ENCODE measurements at places on chromosomes 3 and 15. TPM values are rescaled to one million over a fixed set of nuclear protein-coding genes. Genes with fewer than 3 reads are reported as not detected.
A peak's percentile ranks its signal among the peaks of the same experiment; 100 is the strongest.

- H3K4me1 ChIP-seq = no peaks in the 10 kb centered on the region
- H3K36me3 ChIP-seq = no peaks in the 10 kb centered on the region
- H3K27me3 ChIP-seq = no peaks in the 10 kb centered on the region
Measured at GRCh38 chr3:125107861-125108567, 52.2 kb upstream of the HEG1 start.

Gene STRC
- 0.39 TPM for total RNA-seq

GRCh38 chr3:183513046-183513706 is 42.3 kb downstream of the KLHL6 start:
- peak; percentile 33 for DNase-seq
- H3K27ac ChIP-seq = no peak overlapping the region
- H3K36me3 ChIP-seq = no peaks in the 10 kb centered on the region
- no peaks in the 10 kb centered on the region for H3K27me3 ChIP-seq
- H3K4me3 ChIP-seq = no peak overlapping the region
- no peaks in the 10 kb centered on the region for H3K4me1 ChIP-seq

DNA sequence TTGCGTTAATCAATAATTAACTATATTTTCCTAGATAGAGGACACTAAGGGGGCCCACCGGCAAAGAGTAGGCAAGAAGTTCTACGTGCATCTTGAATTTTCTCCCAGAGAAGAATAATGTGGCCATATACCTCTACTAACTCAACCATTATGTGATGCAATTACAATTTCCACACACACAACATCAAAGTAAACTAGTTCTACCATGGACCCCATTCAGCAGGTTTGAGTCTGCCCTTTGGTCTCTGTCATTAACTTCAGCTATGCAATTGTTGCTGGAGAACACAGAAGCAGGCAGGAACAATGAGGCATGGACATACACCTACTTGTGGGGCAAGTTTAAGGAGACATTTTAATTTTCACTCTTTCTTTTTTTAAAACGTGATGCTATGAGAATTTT is 705.9 kb downstream of the PDCD6IP start:
- DNase-seq = no peak
- no peak overlapping the region for H3K4me3 ChIP-seq
- H3K4me1 ChIP-seq = no peaks in the 10 kb centered on the region
- H3K36me3 ChIP-seq = no peaks in the 10 kb centered on the region
- no peaks in the 10 kb centered on the region for H3K27me3 ChIP-seq

GRCh38 chr3:151697496-151697895 is 36.2 kb upstream of the AADACL2 start:
- no peak for DNase-seq
- H3K4me3 ChIP-seq = no peak overlapping the region
- H3K27me3 ChIP-seq = no peaks in the 10 kb centered on the region
- H3K36me3 ChIP-seq = no peaks in the 10 kb centered on the region
- no peaks in the 10 kb centered on the region for H3K4me1 ChIP-seq

Gene NOP10
- 254 TPM for total RNA-seq

DNA sequence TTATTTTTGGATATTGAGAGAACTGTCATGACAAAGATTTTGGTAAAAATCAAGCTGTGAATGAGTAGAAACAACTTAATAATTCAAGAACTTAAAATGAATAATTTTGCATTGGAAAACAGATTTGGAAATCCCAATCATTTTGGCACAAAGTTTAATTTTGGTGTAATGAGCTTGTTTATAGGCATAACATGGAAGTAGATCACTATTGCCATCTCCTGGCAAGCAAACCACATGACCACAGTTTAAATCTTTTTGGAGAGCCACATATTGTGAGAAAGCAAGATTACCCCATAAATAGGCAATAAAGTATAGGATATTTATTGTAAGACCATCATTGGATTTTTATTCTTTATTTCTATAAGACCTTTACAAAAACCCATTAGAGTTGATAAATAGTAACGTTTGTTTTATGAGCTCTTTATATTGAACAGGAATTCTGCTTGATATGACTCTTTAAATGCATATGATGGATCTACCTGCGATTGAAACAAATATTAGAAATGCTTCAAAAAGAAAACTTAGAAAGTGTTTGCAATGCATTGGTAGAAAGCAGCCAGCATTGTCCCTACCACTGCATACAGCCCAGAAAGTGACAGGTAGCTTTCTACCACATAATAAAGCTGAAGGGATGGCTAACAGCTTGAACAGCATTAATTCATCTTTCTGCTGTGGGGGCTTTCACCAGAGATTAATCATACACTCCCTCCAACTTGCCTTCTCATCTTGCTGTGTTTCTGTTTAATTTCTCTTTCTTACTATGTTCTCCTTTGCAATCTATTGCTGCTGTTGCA is 766.8 kb downstream of the TBL1XR1 start:
- no peaks in the 10 kb centered on the region for H3K27me3 ChIP-seq
- H3K36me3 ChIP-seq = no peaks in the 10 kb centered on the region
- H3K27ac ChIP-seq = no peak overlapping the region
- DNase-seq = no peak
- no peaks in the 10 kb centered on the region for H3K4me1 ChIP-seq
- H3K4me3 ChIP-seq = no peak overlapping the region

DNA sequence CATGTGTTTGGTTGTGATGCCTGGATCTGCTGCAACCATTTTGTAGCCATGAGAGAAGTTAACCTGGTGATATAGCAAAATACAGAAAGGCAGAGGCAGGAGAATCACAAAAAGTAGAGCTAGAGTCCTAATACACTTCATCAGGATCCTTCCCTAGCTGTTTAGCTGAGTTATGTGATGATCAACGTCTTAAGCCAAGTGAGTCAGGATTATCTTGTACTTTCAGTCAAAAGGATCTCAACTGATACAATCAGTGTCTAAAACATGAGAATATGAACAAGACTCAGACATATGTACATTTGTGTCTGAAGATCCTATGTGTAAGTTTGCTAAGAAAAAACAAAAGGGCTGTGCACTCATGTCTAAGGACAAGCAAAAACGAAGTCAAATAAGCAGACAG is 236.9 kb downstream of the NTRK3 start:
- H3K4me3 ChIP-seq = no peak overlapping the region
- no peaks in the 10 kb centered on the region for H3K36me3 ChIP-seq
- no peaks in the 10 kb centered on the region for H3K4me1 ChIP-seq
- DNase-seq = no peak
- H3K27ac ChIP-seq = no peak overlapping the region

DNA sequence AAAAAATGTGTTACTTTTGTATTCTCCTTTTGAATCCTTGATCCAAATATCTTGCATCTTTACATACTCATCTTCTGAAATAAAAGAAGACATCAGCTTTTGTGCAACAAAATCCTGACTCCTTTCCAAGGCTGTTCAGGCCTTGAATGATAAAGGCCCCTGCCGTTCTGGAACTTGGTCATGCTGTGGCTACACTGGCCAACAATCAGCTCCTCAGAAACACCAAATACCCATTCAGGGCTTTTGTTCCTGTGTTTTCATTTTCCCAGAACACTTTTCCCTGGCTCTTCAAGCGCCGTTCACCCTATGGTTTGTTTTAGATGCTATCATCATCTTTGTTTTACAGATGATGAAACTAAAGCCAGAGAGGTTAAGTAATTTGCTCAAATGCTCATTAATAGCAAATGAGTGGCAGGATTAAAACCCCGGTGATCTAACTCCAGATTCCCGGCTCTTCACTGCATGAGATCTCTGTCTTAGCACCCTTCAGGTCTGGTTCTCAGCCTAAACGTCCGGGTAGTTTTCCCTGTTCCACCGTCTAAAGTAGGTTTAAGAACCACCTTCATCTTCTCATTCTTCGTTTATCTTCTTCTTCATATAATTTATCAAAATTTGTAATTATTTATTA is 58.3 kb downstream of the EPHA3 start:
- no peaks in the 10 kb centered on the region for H3K36me3 ChIP-seq
- no peaks in the 10 kb centered on the region for H3K4me1 ChIP-seq
- H3K4me3 ChIP-seq = no peak overlapping the region
- no peak for DNase-seq

DNA sequence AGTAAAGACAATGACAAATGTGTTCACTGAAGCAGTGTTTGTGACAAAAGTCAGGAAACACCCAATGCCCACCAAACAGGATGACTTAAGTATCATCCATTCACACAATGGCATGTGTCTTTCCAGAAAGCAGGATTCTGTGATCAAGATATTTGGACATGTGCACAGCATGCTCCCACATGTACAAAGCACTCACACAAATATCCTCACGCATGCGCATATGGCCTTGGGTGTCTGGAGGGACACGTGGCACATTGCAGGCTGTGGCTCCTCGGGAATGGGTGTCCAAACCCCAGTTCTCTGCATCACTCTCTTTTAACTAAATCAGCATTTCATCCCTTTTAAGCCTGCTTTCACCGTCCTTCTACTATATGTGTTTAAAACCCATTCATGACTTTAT is 130.5 kb downstream of the KLF13 start:
- DNase-seq = no peak
- no peak overlapping the region for H3K27ac ChIP-seq
- no peaks in the 10 kb centered on the region for H3K36me3 ChIP-seq
- no peak overlapping the region for H3K4me3 ChIP-seq
- no peaks in the 10 kb centered on the region for H3K4me1 ChIP-seq

DNA sequence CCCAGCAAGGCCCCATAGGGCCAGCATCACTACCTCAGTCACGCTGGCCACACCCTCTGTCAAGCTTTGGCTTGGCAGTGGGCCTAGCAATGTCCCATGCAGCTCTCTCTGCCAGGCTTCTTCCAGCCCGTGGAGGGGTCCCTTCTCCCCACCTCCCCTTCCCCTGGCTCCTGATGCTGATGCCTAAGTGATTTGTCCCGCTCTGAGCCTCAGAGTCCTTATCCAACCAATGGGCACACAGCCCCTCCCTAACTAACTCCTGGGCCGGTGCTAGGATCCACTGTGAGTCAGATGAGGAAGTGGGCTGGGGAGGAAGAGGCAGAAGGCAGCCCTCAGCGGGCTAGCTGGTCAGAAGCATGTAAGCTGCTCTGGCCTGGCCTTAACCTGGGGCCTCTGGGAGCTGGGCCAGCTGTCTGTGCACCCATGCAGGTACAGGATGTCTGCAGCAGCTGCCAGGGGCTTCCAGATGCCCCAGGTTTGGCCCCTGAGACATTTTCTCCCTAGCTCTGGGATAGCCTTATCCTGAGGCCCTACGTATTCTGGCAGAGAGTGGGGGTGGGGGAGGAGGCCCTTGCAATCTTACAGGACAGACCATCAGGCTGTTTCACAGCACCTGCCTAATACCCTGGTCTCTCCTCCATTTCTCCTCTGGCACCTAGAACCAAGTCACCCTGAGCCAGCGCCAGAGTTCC is 740 bp upstream of the ZBTB47 start:
- DNase-seq = peak; percentile 75
- H3K4me3 ChIP-seq = peak overlapping the region; percentile 58
- peak overlapping the region; percentile 27 for H3K27ac ChIP-seq
- peaks cover 36% of the 10 kb centered on the region for H3K4me1 ChIP-seq
- H3K27me3 ChIP-seq = no peaks in the 10 kb centered on the region

GRCh38 chr3:190058521-190059241 is 62.0 kb downstream of the P3H2 start:
- no peaks in the 10 kb centered on the region for H3K27me3 ChIP-seq
- H3K4me1 ChIP-seq = peaks cover 51% of the 10 kb centered on the region

Gene OR4M2
- not detected for total RNA-seq

DNA sequence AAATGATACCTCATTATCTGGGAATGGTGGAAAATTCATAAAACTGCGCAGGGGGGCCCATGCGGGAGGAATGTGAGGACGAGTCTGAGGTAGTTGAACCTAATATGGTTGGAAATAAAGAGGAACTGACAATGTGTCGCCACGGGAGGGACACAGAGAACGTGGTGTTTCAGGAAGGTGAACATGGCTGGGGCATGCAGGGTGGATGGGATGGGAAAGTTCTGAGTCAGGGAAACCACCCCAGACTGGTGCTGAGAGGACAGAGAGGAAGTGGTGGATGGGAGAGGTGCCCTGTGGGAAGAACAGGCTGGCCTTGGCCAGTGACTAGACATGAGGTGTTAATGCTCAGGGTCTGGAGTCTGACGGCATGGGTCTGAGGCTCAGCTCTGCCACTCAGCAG is 137.1 kb upstream of the WNT5A start:
- no peak overlapping the region for H3K27ac ChIP-seq
- no peaks in the 10 kb centered on the region for H3K27me3 ChIP-seq
- DNase-seq = peak; percentile 16
- H3K4me3 ChIP-seq = no peak overlapping the region
- no peaks in the 10 kb centered on the region for H3K4me1 ChIP-seq

- H3K36me3 ChIP-seq = no peaks in the 10 kb centered on the region
- no peaks in the 10 kb centered on the region for H3K27me3 ChIP-seq
- no peaks in the 10 kb centered on the region for H3K4me1 ChIP-seq
- DNase-seq = no peak
- H3K4me3 ChIP-seq = no peak overlapping the region
Measured at GRCh38 chr15:94972314-94972713, 741.0 kb downstream of the MCTP2 start.

GRCh38 chr3:194316918-194317317 is 34.2 kb downstream of the CPN2 start:
- peaks cover 20% of the 10 kb centered on the region for H3K4me1 ChIP-seq
- DNase-seq = no peak
- H3K27me3 ChIP-seq = no peaks in the 10 kb centered on the region
- no peak overlapping the region for H3K4me3 ChIP-seq
- H3K36me3 ChIP-seq = no peaks in the 10 kb centered on the region

DNA sequence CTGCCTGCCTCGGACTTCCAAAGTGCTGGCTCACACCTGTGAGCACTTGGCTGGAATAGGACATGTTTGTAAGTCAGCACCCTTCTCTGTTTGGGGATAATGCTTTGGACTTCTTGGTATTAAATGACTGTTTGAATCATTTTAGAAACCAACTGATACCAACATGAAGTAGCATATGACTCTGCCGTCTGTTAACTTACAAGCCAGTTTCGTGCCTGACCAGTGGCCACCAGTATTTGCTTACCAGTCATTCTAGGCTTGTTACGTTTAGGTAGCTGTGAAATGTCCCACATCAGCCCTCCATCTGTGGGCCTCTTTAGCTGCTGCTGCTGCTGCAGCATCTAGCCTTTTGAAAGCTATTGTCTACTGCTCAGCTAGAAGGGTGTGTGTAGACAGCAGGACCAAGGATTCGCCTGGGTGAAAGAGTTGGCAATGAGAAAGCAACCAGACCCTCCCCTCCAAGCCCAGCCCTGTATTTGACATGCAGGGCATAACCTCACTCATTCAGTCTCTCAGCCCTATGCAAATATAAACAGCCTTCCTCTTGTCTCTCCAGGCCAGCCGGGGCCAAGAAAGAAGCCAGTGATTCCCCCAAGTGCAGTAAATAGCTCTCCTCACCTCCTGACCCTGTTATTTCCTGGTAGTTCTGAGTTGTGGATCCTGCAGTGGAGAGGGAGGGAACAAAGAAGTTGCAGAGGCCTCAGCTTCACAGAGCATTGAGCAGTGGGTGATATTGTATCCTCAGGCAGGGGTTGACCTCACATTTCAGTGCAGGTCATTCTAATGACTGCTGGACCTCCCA is 51.0 kb downstream of the NKIRAS1 start:
- peaks cover 22% of the 10 kb centered on the region for H3K4me1 ChIP-seq
- DNase-seq = peak; percentile 26
- H3K27me3 ChIP-seq = no peaks in the 10 kb centered on the region
- peak overlapping the region; percentile 52 for H3K27ac ChIP-seq

Measured in adrenal gland (tissue), 19 donors.